Motor neuron (in vitro differentiated cells): ENCODE measurements at places on chromosomes 4 and X. TPM values are rescaled to one million over a fixed set of nuclear protein-coding genes. Genes with fewer than 3 reads are reported as not detected.

GRCh38 chrX:150517303-150517910, 51.0 kb upstream of the MTM1 start:
- ATAC-seq, result peak; percentile 25

VCX gene
- total RNA-seq, result not detected in 2 replicates

GRCh38 chrX:95885074-95885473, 799.6 kb upstream of the DIAPH2 start:
- peak; percentile 83 for ATAC-seq

- no peak for ATAC-seq
These were observed 13.5 kb upstream of the FGG start for GRCh38 chr4:154625971-154626370.

RNF128 gene
- 0.09 and 0.25 TPM in 2 replicates for total RNA-seq

ADH5 gene
- 92.1 and 94.6 TPM in 2 replicates for total RNA-seq

- ATAC-seq, result no peak
These were observed 30.4 kb upstream of the QRFPR start for GRCh38 chr4:121411151-121411744.

DNA sequence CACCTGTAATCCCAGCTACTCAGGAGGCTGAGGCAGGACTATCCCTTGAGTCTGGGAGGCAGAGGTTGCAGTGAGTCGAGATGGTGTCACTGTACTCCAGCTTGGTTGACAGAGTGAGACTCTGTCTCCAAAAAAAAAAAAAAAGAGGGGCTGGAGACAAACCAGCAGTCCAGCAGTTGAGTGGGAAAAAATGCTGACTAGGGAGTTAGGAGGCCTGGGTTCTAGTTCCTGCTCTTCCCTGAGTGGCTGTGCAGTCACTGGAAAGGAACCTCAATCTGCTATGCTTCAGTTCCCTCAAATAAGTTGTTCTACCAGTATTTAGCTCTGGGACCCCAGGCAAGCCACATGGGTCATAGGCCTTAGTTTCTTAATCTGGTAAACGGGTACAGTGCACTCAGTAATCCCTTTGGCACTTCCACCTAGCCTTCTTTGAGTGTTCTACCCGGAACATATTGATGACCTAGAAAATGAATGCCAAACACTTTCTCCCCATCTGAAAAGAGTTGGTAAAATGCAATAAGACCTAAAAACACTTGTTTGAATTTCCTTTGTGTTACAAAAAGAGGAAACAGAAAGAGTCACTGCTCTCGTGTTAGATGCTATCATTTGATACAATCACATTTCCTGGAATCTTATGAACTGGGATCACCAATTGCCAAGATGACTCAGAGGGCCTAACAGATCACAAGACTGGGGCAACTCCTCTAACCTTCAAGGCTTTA, 99.3 kb upstream of the EGFL6 start:
- no peak for ATAC-seq

GLA gene
- total RNA-seq, result 13.7 and 18.4 TPM in 2 replicates

G3BP2 gene
- 175 and 182 TPM in 2 replicates for total RNA-seq

RRAGB gene
- 19.0 and 23.0 TPM in 2 replicates for total RNA-seq

DNA sequence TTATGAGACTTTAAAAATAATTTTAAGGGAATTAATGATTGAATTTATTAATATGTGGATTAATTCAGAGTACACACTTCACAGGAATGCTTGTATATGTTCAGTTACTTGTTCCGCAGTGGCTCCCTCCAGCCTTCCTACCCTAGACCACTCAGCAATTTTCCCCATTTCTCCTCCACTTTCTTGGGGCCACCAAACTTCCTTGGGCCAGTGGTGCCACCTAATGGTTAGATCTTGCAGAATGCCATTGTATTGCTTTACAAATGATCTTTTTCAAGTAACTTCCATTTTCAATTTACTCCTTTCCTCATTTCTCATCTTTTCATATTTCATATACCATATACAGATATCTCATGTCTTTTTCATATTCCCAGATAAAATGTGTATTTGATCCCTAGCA, 3.6 kb upstream of the RNF175 start:
- ATAC-seq, result no peak

- ATAC-seq, result no peak
These were observed 73.6 kb downstream of the C4orf46 start for GRCh38 chr4:158597879-158598596.

SLC34A2 gene
- 0.05 and 0.16 TPM in 2 replicates for total RNA-seq

- peak; percentile 46 for ATAC-seq
These were observed 139.8 kb downstream of the CLCN4 start for GRCh38 chrX:10296576-10296975.

- ATAC-seq, result peak; percentile 87
These were observed 14.1 kb downstream of the RAB40AL start for GRCh38 chrX:102950908-102951866.

DNA sequence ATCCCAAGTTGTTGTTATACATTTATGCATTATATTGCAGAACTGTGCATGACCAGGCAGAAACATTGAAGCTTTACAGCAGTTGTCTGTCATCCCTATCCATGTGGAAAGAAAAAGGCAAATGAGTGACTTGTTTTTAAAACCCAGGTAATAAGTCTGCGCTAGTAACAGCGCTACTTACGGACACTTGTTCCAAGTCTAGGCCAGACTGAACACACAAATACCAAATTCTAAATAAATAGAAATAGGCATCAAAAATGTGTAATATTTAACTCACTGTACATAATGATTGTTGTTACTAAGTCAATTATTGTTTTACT, 548 bp upstream of the MAML3 start:
- no peak for ATAC-seq

AFM gene
- not detected in 2 replicates for total RNA-seq

CSAG1 gene
- 0.31 TPM in 1 of 2 replicates, not detected in the other for total RNA-seq

HNRNPDL gene
- 786 and 791 TPM in 2 replicates for total RNA-seq

AKAP14 gene
- not detected in 2 replicates for total RNA-seq

OTUD6A gene
- not detected in 2 replicates for total RNA-seq

DNA sequence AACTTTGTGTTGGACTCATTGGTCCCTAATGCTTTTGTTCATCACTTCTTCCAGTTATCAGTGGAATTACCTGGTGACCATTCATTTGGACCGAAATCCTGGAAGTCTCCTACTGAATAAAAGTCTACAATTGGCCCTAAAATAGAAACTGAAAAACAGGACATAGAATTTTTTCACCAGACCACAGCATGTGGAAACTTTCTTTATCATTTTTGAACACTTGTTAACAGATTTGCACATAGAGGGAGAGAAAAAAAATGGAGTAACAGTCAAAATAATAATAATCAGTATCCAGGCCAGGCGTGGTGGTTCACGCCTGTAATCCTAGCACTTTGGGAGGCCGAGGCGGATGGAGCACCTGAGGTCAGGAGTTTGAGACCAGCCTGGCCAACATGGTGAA, 7.1 kb downstream of the EPGN start:
- ATAC-seq, result no peak

MAGEE2 gene
- 1.2 TPM in 2 replicates for total RNA-seq

DNA sequence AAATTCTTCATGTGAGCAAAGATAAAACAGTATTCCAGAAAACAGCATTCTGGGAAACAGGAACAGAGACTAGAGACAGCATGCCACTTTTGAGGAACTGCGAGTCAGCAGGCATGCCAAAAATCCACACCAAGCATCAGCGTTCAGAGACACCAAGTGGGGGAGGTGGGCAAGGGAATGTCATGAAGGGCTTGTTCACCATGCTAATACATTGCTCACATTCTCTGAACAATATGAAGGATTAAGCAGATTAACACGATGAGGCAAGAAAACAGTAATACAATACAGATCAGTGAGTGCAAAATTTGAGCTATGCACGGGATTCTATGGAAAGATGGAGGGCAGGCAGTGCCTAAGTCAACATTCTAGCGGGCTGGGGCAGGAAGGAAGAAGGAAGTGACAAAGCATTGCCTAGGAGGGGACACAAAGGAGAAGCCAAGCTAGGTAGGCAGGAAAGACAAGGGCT, 278.3 kb downstream of the FBXW7 start:
- no peak for ATAC-seq

DNA sequence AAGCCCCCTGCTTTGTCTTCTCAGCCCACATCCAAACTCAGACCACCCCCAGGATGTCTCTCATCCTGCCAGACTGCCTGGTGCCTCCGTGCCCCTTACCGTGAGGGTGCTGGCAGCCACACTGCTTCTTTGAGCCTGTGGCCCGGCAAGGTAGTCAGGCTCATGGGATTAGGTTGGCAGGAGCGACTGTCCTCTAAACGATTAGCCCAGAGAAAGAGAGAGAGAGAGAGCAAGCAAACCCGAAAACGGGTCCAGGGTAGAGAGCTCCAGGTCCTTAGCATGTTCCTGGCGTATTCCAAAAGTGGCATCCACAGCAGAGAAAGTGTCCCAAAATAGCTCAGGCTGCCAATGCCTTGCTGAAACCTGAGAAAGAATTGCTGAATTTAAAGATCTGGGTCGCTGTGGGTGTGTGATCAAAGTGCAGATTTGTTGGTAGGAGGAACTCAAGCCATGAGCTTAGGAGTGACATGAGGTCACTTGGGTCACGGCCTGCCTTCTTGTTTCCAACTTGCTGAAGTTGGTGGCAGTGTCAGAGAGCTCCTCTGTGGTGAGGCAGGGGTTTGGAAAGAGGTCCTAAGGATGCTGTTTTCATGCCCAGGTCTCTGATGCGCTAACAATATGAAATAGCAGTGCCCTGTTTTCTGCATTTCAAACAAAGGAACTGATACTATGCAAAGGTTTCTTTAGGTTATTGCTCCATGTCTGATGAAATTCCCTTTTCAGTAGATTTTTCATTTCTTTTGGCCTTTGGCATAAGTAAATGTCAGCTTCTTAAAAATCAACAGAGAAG, 81.6 kb downstream of the RTL9 start:
- no peak for ATAC-seq

DNA sequence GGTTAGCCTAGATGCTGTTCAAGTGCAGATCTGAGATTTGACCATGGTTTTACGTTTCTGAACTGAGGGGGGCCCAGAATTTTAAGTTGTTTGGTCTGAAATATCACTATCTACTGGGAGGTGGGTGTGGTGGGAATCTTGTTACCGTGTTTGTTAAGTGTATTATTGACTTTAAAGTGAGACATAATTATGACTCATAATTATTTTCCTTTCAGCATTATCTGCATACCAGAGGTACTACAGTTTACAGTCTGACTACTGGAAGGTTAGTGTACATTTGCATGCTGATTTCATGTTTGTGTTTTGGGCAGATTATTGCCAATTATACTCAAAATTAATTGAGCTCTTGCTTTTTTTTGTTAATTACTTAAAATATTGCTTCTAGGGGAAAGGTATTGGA, 101.5 kb downstream of the KDM6A start:
- ATAC-seq, result no peak
